ENCODE measurements at places on chromosomes 3 and 15.

GRCh38 chr3:194462936-194463335 is 23.9 kb downstream of the ATP13A3 start:
- DNase-seq, result no peak

DNA sequence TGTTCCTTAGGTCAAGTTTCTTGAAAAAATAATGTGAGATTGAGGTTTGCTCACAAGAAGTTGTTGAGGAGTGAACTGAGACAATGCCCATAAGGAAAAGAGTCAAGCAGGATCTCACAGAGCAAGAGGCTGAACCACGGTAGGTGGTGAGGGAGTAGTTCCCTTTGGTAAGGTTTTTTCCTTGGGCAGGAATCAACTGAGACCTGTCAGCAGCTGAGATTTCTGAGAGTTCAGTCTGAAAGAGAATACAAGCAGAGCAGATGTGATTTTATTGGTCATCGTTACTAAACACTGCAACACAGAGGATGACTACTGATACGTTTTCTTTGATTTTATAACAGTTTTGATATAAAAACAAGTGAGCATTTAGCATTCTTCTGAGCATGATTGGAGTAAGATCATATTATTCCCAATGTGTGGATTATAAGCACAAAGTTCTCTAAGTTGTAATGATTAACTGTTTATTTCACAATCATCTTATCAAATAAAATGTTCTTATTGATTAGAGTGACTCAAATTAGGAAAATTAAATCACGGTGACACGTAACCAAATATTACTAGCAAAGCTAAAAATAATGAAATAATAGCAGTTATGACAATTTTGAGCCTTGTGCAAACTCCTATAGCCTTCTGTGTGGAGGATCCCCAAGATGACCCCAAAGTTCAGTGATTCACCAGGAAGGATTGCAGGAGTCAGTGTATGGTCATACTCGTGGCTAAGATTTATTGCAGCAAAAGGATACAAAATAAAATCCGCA is 346.2 kb upstream of the ZNF717 start:
- no peak for DNase-seq

GRCh38 chr3:42718338-42718737 is 15.7 kb upstream of the HHATL start:
- no peak for DNase-seq

DNA sequence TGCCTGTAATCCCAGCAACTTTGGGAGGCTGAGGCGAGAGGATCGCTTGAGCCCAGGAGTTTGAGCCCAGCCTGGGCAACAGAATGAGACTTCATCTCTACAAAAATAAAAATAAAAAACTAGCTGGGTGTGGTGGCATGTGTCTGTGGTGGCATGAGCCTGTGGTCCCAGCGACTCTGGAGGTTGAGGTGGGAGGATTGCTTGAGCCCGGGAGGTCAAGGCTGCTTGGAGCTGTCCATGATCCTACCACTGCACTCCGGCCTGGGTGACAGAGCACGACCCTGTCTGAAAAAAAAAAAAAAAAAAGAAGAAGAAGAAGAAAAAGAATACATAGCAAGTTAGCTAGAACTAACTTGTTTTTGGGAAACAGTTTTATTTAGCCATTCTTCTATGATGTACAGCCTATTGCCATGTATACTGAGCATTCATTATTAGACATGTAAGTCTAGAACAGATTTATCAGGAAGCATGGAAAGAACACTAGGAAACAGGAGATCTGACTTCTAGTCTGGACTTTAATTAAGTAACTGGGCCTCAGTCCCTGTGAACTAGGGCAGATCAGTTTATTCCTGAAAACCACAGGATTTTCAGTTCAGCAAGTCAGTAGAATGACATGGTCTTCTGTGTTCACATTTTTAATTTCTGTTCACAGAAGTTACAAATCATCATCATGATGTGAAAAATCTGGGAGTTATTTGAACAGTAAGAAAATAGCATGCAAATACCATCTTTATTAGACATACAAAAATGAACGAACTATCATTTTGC is 65.5 kb downstream of the KAT2B start:
- no peak for DNase-seq

GRCh38 chr3:99111235-99111634 is 209.7 kb upstream of the DCBLD2 start:
- no peak for DNase-seq

DNA sequence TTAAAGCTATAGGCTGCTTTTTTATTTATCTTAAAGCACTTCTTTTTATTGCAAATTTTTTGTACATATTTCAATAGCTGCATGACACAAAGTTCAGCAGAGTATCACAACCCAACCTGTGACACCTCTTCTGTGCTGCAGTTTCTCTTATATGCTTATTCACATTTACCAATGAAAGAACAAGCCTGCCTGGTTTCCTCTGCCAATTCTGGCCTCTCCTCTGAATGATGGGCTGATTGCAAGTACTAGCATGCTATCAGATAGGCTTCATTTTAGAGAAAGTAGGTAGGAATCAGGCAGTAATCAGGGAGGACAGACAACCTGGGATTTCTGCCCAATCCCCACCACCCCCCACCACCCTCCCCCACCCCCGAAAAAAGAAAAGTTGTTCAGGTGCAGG is 26.6 kb downstream of the ACKR4 start:
- DNase-seq, result no peak

DNA sequence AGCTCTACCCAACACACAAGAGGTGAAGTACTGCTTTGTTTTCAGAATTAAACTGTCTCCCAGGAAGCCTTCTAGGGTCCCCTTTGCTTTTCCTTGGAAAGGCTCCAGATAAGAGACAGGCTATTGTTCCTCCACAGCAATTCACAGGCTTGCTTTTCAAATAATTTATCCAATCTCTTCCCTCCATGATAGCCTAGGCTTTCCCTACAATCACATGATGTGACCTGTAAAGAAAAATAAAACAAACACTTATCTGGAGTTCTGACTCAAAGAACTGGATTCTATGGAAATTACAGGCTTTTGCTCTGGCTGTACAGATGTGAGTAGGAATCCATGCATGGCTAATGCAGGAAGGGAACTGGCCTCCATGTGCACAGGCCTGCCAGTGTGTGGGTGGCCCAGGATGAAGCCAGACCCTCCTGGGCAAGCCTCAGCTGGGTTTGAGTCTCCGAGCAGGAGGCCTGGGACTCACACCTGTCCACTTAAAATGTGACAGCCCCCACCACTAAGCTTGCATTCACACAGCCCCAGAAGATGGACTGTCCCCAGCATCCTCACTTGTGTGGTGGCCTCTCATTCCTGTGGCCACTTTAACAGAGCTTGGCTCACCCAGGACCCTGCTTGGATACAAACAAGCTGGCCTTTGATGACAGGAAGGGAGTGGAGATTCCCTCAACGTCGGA is 75.8 kb upstream of the LEKR1 start:
- peak; percentile 64 for DNase-seq

- DNase-seq, result peak; percentile 73
These were observed 120.3 kb downstream of the AKAP13 start for GRCh38 chr15:85500729-85501128.

GRCh38 chr15:63517202-63517601 is 12.8 kb downstream of the USP3 start:
- DNase-seq, result no peak

GRCh38 chr3:58884453-58884852 is 165.4 kb downstream of the CFAP20DC start:
- no peak for DNase-seq

DNA sequence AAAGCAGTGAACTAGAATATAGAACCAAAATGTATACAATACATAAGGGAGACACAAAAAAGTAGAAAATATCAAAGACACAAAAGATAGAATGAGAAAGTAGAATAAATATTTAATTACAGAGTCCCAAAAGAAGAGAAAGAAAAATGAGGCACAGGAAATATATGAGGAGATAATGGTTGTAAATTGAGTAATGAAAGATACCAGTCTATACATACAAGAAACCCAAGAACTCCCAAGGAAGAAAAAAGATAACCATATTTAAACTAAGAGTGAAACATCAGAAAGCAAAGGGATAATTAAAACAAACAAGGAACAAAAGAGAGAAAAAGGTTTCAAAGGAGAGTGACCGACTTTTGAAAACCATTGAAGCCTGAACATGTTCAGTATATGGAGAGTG is 47.3 kb downstream of the CPEB1 start:
- no peak for DNase-seq

DNA sequence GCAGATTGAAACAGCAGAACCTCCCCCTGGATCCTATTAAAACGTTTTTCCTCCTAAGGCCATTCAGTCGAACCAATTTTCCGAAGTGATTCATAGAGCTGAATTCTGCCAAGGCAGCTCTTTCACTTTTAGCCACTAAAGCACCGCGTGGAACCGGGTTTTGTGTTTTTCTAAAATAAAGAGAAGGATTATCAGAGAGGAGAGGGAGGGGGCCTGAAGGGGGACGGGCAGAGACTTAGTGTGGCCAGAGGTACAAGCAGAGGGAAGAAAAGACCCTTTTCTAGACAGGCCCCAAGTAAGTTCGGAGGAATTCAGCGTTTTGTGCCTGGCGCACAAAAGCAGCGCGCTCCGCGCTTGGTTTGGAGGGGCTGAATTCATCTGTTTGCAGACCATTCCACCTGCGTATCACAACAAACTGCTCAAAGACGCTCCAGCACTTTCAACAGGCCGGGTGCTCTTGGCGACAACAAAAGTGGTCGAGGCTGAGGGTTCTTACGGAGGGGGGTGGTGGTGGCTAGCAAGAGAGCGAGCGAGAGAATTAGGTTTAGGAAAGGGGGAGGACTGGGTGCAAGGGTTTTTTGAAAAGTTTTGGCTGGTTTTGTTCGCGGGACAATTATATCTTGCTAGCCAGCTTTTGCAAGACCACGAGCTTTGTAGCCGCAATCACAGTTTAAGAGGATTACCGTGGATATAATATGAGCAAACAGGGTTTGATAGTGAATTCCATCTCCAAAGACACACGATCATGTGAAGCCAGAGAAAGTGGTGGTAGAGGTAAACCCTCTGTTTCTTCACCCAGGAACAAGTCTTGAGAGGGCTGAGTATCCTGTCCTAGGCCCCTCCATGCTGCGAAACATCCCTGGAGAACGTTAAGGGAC is 1.2 kb upstream of the FEZF2 start:
- peak; percentile 87 for DNase-seq

- no peak for DNase-seq
These were observed 1009.1 kb upstream of the SEMA6D start for GRCh38 chr15:46708226-46708625.

DNA sequence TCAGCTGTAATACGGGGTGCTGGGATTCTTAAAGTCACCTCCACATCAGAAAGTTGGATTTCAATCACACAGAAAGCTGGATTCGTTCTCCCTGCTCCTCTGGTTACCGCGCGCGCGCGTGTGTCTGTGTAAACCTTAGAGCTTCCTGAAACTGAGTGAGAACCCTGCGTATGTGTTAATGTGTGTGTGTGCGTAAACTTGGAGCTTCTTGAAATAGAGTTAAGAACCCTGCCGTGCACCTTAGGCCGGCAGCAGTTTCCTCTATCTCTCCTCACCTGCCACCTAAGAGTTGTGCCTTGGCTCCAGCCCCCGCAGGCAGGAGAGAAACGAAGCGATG is 531 bp downstream of the LZTFL1 start:
- peak; percentile 41 for DNase-seq

- DNase-seq, result no peak
These were observed 368.3 kb upstream of the DCBLD2 start for GRCh38 chr3:99269606-99270351.

GRCh38 chr15:99148851-99149276 is 44.0 kb downstream of the SYNM start:
- no peak for DNase-seq

GRCh38 chr15:85024509-85025336 is 43.1 kb downstream of the PDE8A start:
- no peak for DNase-seq

DNA sequence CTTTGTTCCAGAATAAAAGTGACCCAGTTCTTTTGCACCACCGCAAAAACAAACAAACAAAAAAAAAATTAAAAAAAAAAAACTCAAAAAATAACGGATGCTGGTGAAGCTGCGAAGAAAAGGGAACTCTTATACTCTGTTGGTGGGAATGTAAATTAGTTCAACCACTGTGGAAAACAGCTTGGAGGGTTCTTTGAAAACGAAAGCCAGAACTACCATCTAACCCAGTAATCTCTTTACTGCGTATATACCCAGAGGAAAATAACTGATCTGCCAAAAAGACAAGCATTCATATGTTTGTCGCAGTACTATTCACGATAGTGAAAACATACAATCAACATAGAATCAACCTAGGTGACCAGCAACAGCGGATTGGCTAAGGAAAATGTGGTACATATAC is 298.9 kb upstream of the CBLB start:
- no peak for DNase-seq

- DNase-seq, result no peak
These were observed 598.5 kb downstream of the PDCD6IP start for GRCh38 chr3:34396956-34397355.

Measured in neural progenitor cell (in vitro differentiated cells).